ENCODE measurements at places on chromosomes 11 and 22. TPM values are rescaled to one million over a fixed set of nuclear protein-coding genes. Genes with fewer than 3 reads are reported as not detected.

The ANO5 gene
- total RNA-seq, result 0.12 TPM

DNA sequence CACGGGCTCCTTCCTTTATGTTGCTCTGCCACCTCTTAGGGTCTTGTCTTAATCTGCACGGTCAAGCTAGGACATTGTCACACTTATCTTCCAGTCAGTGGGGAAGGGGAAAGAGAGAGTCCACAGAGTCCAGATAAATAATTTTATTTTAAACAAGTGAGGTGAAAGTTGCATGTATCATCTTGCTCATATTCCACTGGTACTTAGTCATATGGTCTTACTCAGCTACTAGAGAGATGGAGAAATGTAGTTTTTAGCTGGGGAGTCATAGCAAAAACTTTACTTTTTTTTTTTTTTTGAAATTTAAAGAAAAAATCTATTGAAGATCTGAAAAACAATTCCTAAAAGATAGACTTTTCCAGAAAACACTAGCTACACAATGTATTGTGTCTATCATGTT is 29.0 kb downstream of the PDE3B start:
- no peak for DNase-seq

- no peak for DNase-seq
Observed at GRCh38 chr11:118641397-118642019, 34.1 kb downstream of the PHLDB1 start.

DNA sequence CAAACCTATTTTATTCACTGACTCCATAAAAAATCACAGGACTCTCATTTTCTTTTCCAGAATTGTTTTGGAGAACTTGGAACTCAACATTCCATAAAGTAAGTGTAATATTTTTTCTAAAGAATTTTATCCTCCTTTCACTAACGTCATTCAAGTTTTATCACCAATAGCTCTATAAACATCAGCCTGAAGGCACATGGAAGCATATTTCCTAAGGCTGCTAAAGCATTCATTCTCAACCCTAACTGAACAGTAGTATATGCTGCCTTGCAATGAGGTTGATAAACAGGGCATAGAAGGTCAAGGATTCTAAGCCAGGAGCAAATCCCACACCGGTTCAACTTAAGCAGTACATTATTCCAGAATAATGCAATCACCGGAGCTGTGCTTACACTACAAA is 273.9 kb downstream of the RAB38 start:
- DNase-seq, result no peak

- DNase-seq, result peak; percentile 68
Observed at GRCh38 chr11:73384872-73385689, 8.9 kb downstream of the RELT start.

GRCh38 chr11:130655300-130655699 is 206.9 kb downstream of the ADAMTS15 start:
- no peak for DNase-seq
